ENCODE measurements at places on chromosomes 16 and 17. TPM values are rescaled to one million over a fixed set of nuclear protein-coding genes. Genes with fewer than 3 reads are reported as not detected.

The GSE1 gene
- 29.6 TPM for total RNA-seq

The KLHL10 gene
- total RNA-seq, result not detected

The GNGT2 gene
- not detected for total RNA-seq

The NPIPA3 gene
- not detected for total RNA-seq

The GPR139 gene
- not detected for total RNA-seq

The BCAR1 gene
- 31.4 TPM for total RNA-seq

The JPH3 gene
- total RNA-seq, result 0.29 TPM

The KRT36 gene
- not detected for total RNA-seq

The UBE2Z gene
- total RNA-seq, result 51.0 TPM

The SNX20 gene
- total RNA-seq, result 0.38 TPM

The PSME3IP1 gene
- total RNA-seq, result 46.3 TPM

The CA7 gene
- not detected for total RNA-seq

The NPIPA7 gene
- 9.0 TPM for total RNA-seq

The KCNH4 gene
- total RNA-seq, result 0.09 TPM

The FOXN1 gene
- total RNA-seq, result 15.9 TPM

The CTRB1 gene
- not detected for total RNA-seq

The ZG16 gene
- total RNA-seq, result not detected

The GRAPL gene
- total RNA-seq, result not detected

The GFOD2 gene
- total RNA-seq, result 29.0 TPM

The TBC1D3 gene
- not detected for total RNA-seq

The KCNJ12 gene
- 0.38 TPM for total RNA-seq

The KCNJ16 gene
- not detected for total RNA-seq

The ZNF207 gene
- 166 TPM for total RNA-seq

The DPEP3 gene
- not detected for total RNA-seq

The CD300H gene
- total RNA-seq, result not detected

The CD300LB gene
- not detected for total RNA-seq

The PSMD11 gene
- total RNA-seq, result 68.5 TPM

The PDILT gene
- total RNA-seq, result not detected

The CHST4 gene
- not detected for total RNA-seq

The COPZ2 gene
- total RNA-seq, result 7.4 TPM

The SLX4 gene
- total RNA-seq, result 3.4 TPM

The PIPOX gene
- total RNA-seq, result not detected

The GPS1 gene
- 62.8 TPM for total RNA-seq

The CORO1A gene
- total RNA-seq, result 9.5 TPM

The KRT26 gene
- total RNA-seq, result not detected

The P2RX5 gene
- 0.38 TPM for total RNA-seq

The CHST5 gene
- not detected for total RNA-seq

The ZNF821 gene
- 2.5 TPM for total RNA-seq

The RGS9 gene
- total RNA-seq, result 0.45 TPM

Data from esophagus squamous epithelium (tissue), 5 donors.